NCI-H2029 (cell line): ENCODE measurements at places on chromosomes 5 and 9.

GRCh38 chr9:73548201-73548600 is 396.5 kb downstream of the ANXA1 start:
- peak; percentile 49 for DNase-seq

DNA sequence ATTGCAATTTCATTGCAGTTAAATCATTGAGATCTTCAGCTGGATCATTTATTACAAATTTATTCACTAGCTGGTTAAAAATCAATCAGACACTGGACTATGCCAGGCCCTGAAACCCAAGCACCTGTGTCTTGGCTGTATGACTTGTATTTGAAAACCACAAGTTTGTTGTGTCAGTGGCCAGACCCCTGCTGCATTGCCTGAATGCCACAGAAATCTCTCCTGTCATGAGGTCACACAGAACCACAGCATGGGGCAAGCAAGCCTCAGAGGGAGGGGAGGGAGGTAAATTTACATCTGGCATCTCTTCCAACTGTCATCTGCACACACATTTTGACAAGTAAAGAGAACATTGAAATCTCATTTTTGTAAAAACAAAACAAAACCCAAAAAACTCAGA is 90.0 kb downstream of the ARRDC3 start:
- DNase-seq = no peak

GRCh38 chr9:137278061-137278701 is 655 bp downstream of the TOR4A start:
- DNase-seq = no peak

DNA sequence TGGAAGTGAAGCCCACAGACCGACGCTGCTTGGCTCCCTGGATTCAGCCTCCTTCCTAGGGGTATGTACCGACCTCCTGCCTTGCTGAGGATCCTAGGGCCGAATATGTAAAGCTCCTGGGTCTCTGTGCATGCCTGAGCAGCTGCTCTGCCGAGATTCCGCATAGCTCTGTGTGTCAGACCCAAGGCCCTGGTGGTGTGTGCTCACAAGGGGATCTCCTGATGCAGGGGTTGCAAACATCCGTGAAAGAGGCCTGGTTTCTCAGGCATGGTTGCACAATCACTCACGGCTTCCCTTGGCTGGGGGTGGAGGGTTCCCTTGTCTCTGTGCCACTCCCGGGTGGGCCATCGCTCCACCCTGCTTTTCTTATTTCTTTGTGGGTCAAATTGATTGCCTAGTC is 19.9 kb upstream of the SVEP1 start:
- DNase-seq = no peak

GRCh38 chr9:80552931-80553330 is 981.2 kb downstream of the TLE4 start:
- no peak for DNase-seq

DNA sequence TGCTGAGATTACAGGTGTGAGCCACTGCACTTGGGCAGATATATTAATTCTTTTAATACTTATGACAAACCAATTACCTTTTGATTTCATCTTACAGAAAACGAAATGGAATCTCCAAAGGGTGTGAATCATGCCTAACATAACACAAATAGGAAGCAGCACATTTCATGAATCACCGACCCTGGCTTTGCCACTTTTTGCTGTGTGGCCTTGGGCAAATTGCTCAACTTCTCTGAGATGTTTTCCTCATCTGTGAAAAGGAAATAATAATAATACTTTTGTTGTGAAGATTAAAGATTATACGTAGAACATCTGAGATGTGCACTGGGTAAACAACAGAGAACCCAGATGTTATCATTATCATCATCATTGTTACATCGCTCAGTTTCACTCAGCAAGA is 50.7 kb upstream of the FREM1 start:
- no peak for DNase-seq

GRCh38 chr5:112366987-112367386 is 52.1 kb downstream of the EPB41L4A start:
- peak; percentile 22 for DNase-seq

DNA sequence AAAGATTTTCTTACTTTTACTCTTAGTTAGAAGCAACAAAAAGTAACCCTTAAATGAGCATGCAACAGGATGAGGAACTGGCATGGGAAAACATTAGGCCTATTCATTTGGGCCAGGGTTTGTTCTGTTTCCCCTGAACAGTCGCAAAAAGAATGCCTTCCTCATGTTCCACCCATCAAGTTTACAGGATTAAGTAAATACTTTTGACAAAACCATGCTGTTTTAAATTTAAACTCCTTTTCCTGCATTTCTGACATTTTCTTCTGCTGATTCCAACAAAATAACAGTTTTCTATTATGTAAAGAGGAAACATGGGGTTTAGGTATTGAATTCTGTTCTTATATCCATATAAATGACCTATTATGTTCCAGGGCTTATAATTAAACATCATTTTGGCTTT is 236.6 kb upstream of the ACTBL2 start:
- DNase-seq = no peak
